Stimulated activated CD4-positive, alpha-beta T cell treated with anti-CD3 and anti-CD28 coated beads, Interleukin-12 subunit alpha, Interleukin-12 subunit beta, amount 100 ng/mL, for 4 hours (primary cell): ENCODE measurements at places on chromosomes 3 and 15.
A peak's percentile ranks its signal among the peaks of the same experiment; 100 is the strongest.

GRCh38 chr3:68151359-68151758 lies 496.9 kb upstream of the SUCLG2 start:
- DNase-seq = no peak

GRCh38 chr3:169615833-169616232 lies 47.7 kb downstream of the MECOM start:
- DNase-seq = no peak

DNA sequence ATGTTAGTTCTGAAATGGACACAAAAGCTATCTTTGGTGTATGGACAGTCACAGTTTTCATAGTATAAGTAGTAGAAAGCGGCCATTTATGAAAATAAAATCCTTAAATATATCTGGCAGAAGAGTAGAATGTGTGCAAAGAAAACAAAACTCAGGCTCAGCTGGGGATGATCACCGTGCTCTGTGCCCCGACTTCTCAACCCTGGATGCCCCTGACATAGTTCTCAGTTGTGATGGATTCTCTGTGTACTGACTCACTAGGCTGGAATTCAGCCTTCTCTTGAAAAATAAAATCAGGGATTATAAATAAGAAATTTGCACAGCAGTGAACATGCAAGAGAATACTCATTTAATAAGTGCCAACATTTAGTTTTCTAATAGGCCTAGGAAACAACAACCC lies 925.1 kb upstream of the NR2F2 start:
- DNase-seq = no peak

- DNase-seq = no peak
Measured at GRCh38 chr3:17749705-17750293, 7.4 kb upstream of the TBC1D5 start.

- no peak for DNase-seq
Measured at GRCh38 chr3:156218353-156218744, 98.0 kb downstream of the KCNAB1 start.

DNA sequence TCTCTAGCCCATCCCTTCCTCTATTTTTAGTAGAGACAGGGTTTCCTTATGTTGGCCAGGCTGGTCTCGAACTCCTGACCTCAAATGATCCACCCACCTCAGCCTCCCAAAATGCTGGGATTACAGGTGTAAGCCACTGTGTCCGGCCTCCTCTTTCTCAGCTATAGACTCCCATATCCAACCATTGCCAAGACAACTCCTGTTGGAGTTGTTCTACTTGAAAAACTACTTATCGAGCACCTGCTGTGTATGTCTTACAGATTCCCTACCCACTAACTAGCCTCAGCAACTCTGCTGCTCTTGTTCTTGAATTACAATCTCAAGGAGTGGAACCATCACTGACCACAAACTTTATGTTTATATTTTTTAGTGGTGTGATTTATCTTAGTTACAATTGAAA lies 186.6 kb downstream of the SLC9A9 start:
- no peak for DNase-seq

GRCh38 chr3:41188306-41188705 lies 11.0 kb upstream of the CTNNB1 start:
- DNase-seq = no peak

DNA sequence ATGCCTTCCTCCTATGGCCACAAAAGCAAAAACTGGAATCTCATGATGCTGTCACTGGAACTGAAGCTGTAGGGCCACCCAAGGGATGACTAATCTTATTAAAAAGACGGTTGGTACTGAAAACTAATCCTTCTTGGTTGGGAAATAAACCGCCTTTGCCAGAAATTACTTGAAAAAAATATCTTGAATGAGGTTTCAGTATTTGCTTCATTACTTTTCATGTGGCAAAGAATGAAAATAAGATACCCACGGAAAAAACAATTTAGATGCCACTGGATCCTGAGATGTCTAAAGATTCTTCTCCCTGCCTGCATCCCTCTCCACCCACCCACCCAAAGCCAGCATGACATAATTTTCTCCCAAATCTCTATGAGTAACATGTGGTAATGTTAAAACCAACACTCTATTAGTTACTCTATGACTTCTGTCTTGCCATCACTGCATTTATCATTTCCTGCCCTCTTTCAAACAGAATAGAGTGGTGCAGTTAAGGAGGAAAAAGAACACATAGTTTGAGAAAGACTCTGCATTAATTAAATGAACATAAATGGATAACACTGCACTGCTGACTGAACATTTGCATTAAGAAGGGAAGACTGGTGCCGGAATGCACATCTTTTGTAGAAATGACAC lies 111.8 kb upstream of the DPH6 start:
- no peak for DNase-seq

DNA sequence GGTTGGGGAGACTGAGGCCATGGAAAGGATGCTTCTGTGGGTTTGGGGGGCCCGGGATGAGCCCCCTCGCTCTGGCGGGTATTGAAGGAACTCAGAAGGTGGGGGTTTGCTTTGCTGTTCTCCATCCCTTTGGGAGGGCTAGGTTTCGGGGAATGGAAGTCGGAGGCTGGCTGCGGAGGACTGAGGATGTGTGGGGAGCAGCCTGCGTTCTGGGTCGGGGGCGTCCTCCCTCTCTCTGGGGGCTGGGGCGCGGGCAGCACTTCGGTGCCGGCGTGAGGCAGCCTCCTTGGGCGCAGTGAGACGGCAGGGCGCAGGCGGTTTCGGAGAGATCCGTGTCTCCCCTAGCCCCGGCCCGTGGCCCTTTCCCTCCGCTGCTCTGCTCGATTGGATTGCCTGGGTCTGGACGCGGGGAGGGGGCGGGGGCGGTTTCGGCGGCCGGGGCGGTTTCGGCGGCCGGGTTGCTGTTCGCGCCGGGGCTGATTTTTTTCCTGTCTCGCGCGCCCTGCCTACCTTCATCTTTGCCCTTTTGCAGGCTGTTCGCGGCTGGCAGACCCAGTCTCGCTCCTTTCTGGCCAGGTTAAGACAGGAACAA lies 1.4 kb downstream of the PTPRG start:
- no peak for DNase-seq

- DNase-seq = no peak
Measured at GRCh38 chr15:84108728-84109127, 126.8 kb upstream of the GOLGA6L4 start.

GRCh38 chr3:152459118-152459515 lies 190.4 kb downstream of the MBNL1 start:
- DNase-seq = no peak

DNA sequence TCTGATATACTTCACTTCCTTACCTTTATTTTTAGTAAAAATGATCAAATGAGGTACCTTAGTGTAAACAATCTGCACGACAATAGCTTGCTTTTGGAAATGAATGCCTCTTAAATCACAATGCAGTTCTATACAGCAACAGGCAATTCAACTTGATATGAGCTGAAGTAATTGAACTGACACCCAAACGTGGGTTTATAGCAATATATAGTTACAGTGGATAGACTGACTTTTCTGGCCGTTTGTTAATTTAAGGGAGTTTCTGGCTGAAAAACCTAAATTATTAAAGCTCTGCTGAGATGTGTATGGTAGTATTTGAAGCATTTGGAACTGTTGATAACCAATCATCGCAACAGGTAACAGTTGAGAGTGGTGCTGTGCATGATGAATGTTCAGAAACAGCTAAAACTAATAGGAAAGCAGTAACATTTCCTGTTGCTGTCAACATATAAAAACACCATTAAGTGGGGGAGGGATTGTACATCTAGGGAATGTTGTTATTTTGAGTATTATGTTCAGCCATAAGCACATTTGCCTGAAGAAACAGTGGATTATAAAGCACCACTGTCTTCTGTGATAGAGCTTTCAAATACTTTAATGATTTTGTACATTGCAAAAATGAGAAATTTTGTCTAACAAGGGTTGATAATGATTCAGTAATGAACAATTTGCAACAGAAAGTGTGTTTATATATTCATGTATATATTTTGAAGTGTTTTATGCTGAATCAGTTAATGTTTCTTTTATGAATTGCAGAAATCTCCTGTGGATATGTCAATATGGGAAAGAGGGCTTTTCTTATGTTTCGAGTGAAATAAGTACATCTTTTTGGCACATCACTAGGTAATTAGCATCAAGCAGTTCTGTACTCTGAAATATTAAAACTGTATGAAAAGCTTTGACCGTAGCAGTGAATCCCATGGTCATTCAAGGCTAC lies 176.1 kb downstream of the TCF12 start:
- no peak for DNase-seq

DNA sequence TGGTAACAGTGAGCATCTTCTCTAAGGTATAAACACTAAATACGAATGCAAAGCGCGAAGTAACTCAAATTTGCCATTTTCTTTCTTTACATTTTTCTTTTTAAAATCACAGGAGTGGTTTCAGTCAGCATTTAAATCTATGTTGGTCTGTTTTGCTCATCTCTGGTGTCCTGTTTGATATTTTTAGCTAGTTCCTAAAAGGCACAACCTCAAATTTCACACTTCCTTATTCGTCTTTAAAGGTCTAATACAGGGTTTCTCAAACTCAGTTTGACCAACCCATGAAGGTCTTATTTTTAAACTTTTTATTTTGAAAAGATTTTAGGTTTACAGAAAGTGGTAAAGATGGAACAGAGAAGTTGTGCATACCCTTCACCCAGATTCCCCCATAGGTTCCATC lies 201.1 kb downstream of the MAGI1 start:
- no peak for DNase-seq

DNA sequence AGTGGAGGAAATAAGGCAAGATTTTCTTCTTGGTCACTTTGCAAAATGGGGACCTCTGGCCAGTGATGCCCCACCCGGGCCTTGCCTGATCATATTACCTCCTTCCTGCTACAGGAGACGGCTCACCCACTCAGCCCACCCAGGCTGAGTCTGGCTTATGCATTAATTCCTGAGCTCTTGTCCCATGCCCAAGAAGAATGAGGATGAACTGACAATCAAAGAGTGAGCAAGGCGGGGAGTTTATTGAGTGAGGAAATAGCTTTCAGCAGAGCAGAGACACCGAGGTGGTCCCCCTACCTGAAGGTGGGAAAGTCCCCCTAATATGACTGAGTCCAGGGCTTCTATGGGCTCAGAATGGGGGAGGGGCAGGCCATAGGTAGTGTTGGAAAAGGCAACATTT lies 107.5 kb downstream of the EOMES start:
- no peak for DNase-seq

- no peak for DNase-seq
Measured at GRCh38 chr3:23805210-23805632, 534 bp upstream of the UBE2E1 start.

DNA sequence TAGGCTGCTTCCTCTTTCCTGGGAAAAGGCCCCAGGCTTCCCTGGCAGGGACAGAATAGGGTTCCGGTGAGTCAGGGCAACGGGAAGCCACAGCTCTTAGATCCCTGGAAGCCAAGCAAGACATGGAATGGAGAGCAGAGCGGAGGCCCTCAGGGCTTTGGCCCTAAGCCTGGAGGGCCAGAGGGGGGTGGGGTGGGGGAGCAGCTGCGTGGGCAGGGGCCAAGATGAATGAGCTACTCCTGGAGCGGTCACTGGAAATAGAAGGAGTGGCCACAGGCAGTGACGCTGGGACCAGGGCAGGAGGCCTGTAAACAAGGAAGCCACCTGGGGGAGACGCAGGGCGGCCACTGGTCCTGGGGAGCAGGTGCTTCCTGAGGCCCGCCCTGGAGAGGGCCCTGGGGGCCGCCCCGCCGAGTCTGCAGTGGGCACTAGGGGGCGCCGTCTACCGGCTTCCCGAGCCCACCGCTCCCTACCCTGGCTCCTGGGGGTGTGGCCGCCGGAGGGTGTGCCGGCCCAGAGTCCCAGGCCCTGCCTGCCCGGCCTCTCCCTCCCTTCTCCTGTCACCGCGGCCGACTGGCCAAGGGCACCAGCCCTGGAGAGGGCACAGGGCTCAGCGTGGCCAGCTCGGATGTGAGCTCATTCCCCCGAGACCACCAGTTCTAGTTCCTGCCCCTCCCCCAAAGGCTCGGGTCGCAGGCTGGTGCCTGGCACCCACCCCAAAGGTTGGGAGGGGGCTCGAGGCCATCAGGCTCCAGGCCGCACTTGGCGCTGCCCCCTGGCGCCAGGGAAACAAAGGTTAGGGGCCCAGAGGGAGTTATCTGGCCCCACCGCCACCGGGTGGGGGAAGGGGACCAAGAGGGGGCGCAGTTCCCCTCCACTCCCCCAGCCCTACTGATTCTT lies 12.1 kb downstream of the VPS18 start:
- DNase-seq = peak; percentile 76

DNA sequence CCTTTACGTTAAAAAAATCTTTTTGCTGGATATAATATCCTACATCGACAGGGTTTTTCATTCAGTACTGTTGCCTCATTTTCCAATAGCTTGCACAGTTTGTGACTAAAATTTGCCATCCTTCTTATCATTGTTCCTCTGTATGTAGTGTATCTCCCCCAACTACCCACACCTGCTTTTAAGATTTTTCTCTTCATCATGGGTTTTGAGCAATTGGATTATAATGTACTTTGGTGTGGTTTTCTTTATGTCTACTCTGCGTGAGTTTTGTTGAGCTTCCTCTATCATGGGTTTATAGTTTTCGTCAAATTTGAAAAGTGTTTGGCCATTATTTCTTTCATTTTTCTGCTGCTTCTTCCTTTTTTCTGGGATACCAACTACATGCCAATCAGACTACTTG lies 39.6 kb upstream of the MEF2A start:
- no peak for DNase-seq

- peak; percentile 4 for DNase-seq
Measured at GRCh38 chr3:19866751-19867347, 67.2 kb downstream of the EFHB start.

DNA sequence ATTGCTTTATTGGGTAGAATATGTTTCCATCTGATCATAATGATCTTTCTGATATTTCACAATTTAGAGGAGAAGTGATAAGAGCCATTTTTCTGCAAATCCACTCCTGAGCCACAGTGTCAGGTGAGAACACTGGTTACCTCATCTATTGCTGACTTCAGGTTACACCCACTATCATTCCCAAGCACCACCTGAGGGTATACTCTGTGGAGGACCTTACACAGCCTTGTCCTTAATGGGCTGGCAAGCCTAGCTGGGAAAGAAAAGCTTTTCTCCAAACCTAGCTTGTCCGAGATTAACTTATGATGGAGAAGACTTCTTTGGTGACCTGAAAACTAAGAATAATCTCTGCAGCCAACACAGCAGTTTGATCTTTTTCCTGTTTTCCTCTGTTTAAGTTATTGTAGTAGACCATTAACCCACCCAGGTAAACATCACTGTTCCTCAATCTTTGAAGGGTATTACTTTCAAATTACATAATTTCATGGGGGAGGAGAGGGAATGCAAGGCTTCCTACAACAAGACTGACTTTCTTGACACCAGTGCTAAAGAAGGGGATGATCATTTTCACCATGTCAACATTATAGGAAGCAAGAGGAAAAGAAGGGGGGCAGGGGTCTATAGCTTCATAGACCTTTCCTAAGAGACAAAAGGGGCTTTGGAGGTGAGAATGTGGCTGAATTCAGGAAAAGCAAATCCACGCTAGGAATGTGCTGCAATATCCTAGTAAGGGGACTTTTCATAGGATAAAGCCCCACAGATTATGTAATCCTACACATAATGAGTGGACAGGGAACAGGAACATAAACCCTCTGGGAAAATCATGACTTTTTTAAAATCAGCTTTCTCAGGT lies 1.7 kb downstream of the NCEH1 start:
- DNase-seq = no peak

- DNase-seq = peak; percentile 42
Measured at GRCh38 chr15:58070801-58071418, 5.4 kb upstream of the ALDH1A2 start.

- no peak for DNase-seq
Measured at GRCh38 chr3:45777111-45777745, 19.1 kb downstream of the SLC6A20 start.

GRCh38 chr3:139306078-139306477 lies 37.7 kb upstream of the MRPS22 start:
- DNase-seq = no peak

GRCh38 chr3:13683288-13683687 lies 134.4 kb downstream of the FBLN2 start:
- no peak for DNase-seq
